ENCODE measurements at places on chromosomes 1 and 21.
A peak's percentile ranks its signal among the peaks of the same experiment; 100 is the strongest.

GRCh38 chr1:15703562-15703961, 19.4 kb downstream of the PLEKHM2 start:
- DNase-seq: no peak

- DNase-seq: no peak
These were observed 110.4 kb downstream of the PDE9A start for GRCh38 chr21:42763581-42764442.

DNA sequence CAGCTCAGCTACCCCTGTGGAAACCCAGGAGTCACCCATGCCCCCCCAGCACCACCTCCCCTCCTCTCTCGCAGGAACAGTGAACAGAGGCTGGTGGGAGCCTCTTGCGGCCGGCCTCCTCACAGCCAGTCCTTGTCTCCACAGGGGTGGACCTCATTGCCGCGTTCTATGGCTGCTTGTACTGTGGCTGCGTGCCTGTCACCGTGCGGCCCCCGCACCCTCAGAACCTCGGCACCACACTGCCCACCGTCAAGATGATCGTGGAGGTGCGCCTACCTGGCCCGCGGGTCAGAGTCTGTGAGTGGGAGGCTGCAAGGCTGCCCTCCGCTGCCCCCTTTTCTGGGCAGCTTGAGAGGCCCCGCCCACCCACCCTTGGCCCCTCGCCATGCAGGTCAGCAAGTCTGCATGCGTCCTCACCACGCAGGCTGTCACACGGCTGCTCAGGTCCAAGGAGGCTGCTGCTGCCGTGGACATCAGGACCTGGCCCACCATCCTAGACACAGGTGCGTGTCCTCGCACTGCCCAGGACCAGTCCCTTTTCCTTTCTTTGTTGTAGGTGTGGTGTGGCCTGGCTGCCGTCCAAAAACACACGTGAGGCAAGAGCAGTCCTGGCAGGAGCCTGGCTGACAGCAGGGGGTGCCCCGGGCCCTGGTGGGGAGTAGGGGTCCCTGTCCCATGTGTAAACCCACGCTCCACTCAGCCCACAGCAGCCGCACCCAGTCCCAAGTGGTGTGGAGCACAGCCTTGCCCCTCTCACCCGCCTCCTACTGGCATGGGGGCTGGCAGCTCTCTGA, 50.3 kb downstream of the S100B start:
- DNase-seq: no peak

DNA sequence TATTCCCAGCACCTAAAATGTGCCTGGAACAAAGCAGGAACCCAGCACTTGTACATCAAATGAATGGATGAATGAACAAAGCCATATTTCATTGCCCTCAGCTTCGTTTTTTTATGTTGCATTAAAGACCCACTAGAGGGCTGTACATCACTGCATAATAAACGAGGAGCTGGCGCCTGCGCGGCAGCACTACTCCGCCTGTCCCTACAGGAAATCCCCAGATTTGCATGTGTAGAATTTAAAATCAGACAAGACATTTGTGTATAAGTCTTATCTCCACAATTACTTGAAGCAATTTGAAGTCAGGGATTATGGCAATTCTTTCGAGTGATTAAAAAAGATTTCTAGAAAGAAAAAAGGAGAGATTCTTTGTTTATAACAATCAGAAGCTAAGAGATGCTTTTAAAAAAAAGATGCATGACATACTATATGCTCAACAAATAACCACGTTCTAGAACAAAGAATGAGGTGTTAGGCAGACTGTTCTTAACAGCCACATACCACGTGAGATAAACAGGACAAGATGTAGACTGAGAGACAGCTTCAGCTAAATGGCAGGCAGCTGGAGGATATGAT, 5.4 kb upstream of the NEK2 start:
- peak; percentile 62 for DNase-seq

GRCh38 chr1:182301467-182302198, 90.0 kb downstream of the GLUL start:
- DNase-seq: peak; percentile 25

GRCh38 chr1:90840352-90840751, 123.2 kb upstream of the BARHL2 start:
- DNase-seq: no peak

- DNase-seq: no peak
These were observed 54.7 kb downstream of the OLFML3 start for GRCh38 chr1:114033961-114034360.

- no peak for DNase-seq
These were observed 10.9 kb downstream of the IER5 start for GRCh38 chr1:181099152-181100014.

GRCh38 chr1:199784138-199784895, 243.2 kb upstream of the NR5A2 start:
- DNase-seq: no peak

GRCh38 chr1:160009801-160010200, 22.0 kb downstream of the PIGM start:
- DNase-seq: no peak

DNA sequence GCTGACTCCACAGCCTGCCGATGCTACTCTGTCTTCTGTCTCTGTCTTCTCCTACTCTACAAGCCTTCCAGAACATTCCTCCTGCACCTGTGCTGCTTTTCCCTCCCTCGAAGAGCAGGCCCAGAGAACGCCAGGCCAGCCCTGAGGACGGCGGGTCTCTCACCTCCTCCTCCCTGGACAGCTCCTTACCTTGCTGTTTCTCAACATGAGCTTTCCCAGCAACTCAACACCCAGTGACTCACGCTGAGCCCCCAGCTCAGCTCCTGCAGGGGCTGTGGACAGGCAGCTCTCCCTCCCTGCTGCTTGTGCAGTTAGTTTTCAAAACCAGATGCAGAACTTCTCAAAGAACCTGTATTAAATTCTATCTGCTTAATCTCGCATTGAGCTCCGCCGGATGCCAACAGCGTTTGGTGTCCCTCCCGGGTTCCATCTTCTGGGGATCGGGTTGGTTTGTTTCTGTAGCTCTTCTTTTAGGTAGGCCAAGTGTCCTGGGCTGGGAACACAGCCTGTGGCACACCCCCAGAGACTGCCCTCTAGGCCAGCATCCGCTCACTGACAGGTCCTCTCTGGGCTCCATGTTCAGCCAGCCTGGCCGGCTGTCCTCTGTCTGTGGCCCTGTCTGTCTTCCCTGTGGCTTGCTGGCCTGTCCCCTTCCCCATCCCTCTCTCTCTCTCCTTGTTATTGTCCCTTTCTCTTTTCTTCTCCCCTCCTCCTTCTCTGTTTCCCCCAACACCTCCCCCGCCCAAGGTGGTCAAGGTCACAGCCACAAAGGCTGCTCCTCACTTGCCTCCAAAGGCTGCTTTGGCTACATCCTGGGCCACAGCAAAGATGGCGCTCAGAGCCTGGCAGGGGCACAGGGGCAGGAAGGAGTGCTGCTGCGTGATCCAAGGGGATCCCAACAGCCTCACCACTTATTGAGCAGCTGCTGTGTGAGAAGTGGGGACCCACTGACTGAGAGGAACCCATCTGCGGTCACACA, 391.0 kb downstream of the MATN1 start:
- DNase-seq: no peak

DNA sequence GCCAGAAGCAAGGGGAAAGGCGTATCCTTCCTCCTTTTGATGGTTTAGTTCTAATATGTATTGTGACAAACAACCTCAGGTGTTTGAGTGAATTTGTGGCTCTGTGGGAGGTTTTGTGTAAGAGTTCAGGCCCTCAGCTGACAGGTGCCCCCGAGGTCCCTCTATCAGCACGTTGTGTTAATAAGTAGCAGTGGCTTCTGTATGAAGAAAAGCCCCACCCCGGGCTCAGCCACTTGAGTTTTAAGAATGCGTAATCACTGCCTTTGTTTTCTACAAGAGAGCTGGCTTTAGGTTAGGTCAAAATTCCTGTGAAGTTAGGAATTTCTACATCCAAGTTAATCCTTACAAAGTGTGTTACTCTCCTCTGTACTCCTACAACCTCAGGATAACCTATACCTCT, 92.4 kb upstream of the PGBD5 start:
- DNase-seq: no peak

DNA sequence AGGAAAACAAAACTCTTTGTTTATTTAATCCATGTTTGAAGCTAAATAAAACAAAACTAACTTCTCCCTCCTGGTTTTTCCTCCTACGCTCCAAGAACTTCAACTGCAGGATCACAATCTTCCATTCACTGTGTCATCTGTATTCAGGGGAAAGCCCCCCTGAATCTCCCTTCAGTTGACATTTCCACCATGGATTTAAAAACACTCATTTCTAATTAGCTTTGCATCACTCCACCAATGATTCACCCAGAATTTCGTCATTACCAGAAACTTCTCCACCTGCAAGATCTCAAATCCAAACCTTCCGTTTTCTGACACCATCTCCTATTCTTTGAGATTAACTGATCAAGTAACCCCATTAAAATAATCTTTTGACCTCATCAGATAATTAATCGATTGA, 10.9 kb upstream of the RGS5 start:
- DNase-seq: no peak

GRCh38 chr1:10471411-10472219, 714 bp downstream of the DFFA start:
- no peak for DNase-seq

DNA sequence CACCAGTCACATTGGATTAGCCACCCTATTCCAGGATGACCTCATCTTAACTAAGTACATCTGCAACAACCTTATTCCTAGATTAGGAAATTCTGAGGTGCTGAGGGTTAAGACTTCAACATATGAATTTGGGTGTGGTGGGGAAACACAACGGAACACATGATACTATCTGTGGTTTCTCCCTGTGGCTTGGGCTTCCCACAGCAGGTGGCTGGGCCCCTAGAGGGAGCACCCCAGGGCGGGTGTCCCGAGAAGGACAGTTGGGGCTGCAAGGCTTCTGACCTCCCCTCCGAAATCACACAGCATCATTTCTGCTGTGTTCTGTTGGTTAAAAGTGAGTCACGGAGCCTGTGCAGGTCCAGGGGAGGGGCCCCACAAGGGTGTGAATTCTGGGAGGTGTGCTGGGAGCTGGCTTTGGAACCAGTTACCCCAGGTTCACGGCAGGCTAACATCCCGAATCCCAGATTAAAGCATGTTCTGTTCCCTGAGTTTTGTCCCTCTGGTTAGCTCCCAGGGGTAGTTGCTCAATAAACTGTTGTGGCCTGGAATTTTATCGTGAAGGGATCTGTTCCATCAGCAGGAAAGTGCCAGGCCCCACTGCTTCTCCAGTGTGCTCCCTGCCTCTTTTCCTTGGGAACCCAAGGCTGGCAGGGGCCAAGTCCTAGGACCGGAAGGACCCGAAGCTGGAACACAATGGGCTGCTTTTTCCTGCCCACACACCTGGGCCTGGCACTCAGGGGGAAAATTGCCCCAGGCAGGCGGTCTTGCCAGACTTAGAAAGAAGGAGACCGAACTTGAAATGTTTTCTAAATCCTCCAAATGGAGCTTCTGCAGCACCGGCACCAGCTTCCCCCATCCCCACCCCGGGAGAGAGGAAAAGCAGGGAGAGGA, 154.0 kb upstream of the WNT4 start:
- DNase-seq: no peak

DNA sequence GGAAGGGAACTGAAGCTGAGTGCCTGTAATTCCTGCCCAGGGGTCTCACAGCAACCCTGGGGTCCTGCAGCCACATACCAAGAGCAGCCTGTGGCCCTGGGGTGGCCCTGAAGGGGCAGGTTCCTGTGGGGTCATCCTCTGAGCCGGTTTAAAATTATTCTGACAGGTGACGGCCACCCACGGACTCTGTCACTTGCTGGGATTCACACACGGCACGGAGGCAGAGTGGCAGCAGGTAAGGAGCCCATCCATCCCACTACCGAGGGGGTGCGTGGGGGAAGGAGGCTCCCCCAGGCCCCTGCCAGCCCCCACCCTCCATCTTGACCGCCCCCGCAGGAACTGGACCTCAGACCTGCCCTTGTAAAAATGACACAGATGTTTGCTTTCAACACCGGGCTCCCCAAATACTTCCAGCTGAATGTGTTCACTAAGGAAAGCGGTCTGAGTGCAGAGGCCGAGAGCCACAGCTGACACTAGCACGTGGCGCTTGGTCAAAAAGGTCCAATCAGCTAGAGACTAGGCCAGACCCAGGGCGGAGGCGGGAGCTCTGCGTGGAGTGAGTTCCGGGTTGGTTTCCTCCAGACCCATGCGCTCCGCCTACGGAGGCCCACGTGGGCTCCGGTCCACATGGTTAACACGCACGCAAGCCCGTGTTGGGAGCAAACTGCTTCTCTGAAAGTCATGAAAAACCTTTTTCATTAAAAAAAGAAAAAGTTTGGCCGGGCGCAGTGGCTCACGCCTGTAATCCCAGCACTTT, 10.0 kb downstream of the YBEY start:
- peak; percentile 52 for DNase-seq

DNA sequence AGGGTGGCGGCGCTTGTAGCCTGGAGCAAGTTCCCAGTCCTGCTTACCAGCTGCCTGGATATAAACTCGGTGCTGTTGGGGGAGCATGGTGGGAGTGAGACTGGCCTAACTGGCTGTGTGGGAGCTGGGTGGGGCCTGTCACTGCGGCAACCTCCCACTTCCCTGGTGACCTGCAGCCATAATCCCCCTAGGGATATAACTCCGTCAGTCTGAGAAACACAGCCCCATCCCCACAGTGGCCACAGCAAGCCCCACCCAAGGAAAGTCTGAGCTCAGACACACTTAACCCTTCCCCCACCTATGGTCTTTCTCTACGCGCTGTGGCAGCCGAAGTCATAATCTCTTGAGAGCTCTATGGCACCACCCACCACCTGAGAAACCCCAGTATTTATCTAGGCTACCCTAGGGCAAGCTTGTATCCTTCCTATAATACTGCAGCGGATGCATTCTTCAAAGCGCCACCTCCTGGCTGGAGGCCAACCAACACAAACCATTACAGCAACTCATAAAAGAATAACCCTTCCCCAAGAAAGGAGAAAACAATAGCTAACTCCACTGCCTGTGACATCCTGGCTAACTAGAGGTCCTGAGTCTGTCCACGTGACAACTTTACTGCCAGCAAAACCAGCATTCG, 57.4 kb downstream of the ZNF648 start:
- no peak for DNase-seq

DNA sequence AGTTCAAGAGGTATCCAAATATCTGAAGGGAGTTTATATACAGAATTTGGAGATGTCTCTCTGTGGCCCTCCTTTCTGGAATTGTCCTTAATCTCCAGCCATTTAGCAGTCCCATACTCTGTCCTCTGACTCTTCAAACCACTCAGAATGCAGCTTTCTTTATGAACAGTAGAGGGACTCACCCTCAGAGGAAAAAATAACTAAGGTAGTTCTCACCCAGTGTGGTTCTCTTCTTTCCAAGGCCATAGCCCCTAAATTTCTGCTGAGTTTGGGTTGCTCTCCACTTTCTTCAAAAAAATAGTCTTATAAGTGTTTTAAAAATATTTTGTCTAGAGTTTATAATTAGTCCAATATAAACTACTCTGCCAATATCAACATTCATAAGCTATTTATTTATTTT, 369.7 kb downstream of the MATN1 start:
- no peak for DNase-seq

All from upper lobe of left lung (tissue), 6 donors.